Inflammatory macrophage treated with lipopolysaccharide for 1 hour (primary cell): ENCODE measurements at places on chromosomes 1 and 21.

DNA sequence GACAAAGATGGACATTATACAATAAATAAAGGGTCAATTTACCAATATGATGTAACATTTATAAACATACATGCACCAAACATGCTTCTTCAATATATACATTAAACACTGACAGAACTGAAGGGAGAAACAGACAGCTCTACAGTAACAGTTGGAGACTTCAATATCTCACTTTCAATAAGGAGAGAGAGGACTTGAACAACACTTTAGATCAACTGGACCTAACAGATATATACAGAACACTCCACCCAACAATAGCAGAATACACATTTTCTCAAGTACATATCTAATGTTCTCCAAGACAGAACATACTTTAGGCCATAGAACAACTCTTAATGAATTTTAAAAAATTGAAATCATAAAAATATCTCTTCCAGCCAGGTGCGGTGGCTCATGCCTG lies 50.6 kb upstream of the TTC39A start:
- no peak for DNase-seq

GRCh38 chr1:225973158-225973557 lies 26.0 kb downstream of the SDE2 start:
- no peak for DNase-seq

DNA sequence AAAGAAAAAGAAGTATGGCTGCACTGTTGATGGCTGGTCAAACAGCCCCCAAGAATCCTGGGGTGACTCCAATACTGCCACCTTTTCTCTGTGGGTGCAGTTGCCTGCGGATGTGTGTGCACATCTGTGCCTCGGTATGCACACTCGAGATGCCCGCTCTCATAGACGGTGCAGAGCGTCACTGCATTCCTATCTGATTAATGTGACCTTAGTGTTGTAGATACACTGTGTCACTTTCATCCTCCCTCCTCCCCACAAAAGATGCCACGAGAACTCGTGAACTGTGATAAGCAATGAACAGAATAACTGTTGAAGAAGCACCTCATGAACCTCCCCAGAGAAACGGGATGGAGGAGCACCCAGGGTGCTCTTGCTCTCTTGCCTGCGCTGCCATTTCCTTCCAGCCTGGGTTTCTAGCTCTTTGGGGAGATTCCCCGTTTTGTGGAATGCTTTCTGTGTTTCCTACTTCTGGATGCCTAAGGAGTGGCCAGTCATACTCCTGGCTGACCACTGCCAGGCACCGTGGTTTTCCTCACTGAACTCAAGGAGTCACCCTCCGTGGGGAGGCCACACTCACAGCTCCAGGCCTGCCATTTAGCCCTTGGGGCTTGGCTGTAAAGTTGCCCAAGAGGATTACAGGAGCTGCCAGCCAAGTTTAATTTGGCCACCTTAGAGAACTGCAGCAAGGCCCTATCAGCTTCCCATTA lies 32.0 kb downstream of the NTPCR start:
- DNase-seq, result no peak

- no peak for DNase-seq
These were observed 325.6 kb downstream of the TTLL7 start for GRCh38 chr1:83673312-83673711.

DNA sequence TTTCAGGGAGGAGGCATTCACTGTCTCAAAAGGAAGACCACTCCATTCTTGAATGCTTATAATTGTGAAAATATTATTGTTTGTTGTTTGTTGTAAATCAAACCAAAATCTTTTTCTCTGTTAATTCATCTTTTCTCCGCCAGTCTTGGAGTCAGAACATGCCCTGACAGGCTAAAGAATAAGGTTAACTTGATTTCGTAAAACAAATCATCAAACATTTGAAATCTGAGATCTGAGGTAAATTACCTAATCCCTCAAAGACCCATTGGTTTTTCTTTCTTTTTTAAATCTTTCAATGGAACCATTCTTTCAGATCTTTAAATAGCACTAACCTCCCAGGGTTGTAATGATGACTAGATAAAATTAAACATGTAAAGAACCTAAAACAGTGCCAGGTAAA lies 430.1 kb upstream of the PTBP2 start:
- no peak for DNase-seq

DNA sequence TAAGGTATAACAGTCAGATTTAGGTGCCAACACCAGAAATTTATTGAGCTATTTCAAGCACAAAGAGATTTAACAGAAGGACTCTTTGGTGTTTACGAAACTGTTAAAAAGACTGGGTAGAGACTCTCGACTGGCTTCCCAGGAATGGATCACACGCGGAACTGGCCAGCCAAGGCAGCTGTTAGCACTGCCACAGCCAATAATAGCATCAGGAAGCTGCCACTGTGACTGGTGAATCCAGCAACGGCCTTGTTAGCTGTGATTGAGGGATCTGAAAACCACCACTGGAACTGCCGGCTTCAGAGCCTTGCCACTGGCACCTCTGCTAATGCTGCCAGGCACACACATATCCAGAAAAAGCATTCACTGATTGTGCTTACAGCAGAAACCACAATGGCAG lies 10.6 kb upstream of the SIM2 start:
- no peak for DNase-seq

GRCh38 chr1:208089149-208089548 lies 155.0 kb downstream of the PLXNA2 start:
- DNase-seq, result no peak

GRCh38 chr1:228305721-228306152 lies 97.9 kb downstream of the OBSCN start:
- no peak for DNase-seq

DNA sequence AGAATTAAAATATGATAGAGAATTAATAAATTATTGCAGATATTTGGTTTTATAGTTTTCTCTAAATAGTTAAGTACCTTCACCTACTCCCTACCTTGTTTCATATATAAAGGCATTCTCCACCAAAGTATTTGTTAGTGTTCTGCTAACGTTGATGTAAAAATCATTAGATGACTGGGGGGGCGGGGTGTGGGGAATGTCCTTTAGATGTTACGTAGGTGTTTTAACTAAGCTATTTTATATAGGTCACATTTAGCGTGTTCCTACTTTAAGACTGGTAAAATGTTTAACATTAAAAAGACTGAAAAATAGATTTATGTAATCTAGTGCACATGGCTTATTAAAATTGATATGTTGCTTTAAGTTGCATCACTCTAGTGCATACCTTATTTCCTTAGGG lies 48.6 kb downstream of the PTPRC start:
- DNase-seq, result no peak

DNA sequence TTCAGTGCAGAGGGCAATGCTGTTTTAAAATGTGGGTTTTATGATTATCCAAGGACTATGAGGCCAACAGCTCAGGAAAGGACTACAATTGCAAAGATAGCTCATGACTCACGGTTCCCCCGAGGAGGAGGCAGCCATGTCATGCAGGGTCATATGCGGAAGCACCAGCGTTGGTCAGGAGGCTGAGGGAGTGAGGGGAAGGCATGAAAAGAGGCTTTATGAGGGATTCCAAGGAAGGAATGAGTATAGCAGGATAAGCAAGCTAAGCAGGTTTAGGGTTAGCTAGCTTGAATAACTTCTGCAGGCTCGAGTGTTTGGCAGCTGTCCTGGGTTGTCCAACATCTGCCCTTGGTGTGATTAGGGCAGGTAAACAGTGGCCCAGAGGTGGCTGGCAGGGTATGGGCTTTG lies 495.1 kb downstream of the SETD4 start:
- DNase-seq, result peak; percentile 70

DNA sequence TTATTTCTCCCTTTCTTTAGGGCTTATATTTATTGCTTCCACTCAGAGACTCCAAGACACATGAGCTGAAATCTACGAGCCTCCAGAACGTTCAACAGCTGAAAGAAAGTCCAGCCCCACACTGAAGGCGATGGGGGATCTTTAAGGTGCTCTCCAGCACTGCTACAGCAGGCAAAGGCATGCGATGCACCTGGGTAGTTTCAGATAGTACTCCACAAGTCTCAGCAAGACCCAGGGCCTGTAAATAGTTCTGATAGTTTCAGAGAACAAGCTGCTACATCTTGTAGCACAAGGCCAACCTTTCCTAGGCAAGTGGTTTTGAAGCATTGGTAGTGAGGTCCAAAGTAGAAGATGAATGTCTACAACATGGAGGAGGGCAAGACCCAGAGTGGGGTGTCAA lies 2.2 kb upstream of the HSD3B1 start:
- DNase-seq, result no peak

DNA sequence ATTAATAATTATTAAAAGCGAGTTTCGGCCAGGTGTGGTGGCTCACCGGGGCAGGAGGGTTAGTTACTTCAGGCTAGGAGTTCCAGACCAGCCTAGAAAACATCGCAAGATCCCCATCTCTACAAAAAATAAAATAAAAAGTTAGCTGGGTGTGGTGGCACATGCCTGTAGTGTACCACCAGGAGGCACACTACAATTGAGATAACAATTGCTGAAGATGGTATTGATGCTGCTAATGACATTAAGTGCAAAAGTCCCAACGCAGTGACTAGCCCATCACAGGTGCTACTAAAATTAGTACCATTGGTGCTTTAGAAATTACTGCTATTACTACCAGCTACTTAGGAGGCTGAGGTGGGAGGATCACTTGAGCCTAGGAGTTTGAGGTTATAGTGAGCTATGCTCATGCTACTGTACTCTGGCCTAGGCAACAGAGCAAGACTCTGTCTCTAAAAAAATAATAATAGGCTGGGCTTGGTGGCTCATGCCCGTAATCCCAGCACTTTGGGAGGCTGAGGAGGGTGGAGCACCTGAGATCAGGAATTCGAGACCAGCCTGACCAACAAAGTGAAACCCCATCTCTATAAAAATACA lies 156.6 kb downstream of the GREM2 start:
- DNase-seq, result no peak

DNA sequence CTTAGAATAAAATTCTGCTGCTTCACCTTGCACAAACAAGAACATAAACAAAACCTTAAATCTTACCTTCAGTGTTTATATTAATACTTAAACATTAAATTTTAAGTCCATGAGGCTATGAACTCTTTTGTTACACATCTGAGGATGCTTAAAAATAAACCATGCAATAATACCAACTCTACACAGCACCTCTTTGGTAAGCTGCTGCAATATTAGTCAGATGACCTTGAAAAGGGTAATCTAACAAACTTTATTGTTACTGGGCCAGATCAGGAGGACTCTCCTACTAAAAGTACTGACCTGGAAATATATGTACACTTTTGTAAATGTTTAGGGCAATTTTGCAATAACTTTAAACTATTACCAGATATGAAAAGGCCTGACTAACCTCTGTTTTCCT lies 763 bp downstream of the SIKE1 start:
- no peak for DNase-seq

DNA sequence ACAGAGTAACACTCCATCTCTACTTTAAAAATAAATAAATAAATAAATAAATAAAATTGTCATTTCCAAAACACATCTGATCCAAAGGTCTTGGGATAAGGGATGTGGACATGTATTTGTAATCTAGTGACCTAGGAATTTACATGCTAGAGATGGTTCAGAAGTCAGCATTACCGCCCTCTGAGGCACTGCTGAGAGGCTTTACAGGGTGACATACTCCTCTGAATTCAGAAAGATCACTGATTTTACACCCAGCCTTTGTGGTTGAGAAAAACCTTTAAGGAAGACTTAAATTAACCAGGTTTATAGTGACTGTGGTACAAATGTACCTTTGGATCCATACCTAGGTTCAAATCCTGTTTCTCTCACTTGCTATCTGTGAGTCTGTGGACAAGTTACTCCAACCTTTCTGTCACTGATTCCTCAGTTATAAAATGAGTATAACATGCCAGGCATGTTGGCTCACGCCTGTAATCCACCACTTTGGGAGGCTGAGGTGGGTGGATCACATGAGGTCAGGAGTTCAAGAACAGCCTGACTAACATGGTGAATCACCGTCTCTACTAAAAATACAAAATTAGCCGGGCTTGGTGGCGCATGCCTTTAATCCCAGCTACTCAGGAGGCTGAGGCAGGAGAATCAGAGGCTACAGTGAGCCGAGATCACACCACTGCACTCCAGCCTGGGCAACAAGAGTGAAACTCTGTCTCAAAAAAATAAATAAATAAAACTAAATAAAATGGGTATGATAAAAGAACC lies 20.1 kb downstream of the OSBPL9 start:
- DNase-seq, result peak; percentile 41

DNA sequence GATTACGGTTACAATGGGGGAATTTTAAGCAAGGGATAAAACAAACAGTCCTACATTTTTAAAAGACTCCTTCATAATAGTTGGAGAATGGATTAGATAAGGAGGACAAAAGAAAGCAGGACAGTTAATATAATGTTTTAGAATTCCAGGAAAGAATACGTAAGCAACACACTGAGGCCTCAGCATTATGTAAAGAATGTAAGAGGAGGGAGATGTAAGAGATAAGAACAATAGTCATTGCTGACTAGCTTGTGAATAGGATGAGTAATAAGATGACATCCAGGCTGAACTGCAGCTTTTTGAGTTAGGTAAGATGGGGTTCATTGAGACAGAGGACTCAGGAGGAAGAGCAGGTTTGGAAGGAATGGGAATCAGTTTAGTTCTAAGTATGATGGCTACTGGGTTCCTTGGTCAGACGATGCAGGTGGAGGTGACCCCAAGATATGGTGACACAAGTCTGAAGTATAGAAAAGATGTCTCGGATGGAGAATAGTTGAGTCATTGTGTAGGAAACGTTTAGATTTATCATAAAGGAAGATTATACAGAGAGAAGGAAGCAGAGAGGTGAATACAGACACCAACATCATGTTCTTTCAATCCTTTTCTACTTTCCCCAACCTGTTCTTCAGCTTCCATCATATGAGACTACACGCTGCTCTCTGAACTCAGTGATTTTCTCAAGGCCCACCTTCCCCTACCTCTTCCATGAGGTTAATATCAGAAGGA lies 372.8 kb downstream of the PTBP2 start:
- DNase-seq, result no peak
